Activated CD4-positive, alpha-beta T cell treated with anti-CD3 and anti-CD28 coated beads, Interleukin-2, amount 50 U/mL, for 16 hours (primary cell): ENCODE measurements at places on chromosomes 5 and 9.

GRCh38 chr9:137051145-137051724 lies 2.6 kb downstream of the ENTPD2 start:
- no peak for DNase-seq

- no peak for DNase-seq
Measured at GRCh38 chr9:90861826-90862740, 60.5 kb downstream of the SYK start.

DNA sequence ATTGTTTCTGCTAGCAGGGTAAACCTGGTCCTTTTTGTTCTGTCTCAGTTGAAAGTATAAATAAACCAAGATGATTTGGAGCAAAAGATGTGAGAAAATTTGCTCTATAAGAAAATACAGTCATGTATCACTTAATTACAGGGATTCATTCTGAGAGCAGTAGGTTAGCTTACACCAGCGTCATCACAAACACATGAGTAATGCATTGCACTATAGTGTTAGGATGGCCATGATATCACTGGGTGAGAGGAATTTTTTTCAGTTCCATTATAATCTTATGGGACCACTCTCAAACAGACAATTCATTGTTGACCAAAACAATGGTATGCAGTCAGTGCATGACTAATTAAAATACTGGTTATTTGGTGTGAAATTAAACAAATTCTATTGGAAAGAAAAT lies 430.9 kb downstream of the CHSY3 start:
- no peak for DNase-seq

DNA sequence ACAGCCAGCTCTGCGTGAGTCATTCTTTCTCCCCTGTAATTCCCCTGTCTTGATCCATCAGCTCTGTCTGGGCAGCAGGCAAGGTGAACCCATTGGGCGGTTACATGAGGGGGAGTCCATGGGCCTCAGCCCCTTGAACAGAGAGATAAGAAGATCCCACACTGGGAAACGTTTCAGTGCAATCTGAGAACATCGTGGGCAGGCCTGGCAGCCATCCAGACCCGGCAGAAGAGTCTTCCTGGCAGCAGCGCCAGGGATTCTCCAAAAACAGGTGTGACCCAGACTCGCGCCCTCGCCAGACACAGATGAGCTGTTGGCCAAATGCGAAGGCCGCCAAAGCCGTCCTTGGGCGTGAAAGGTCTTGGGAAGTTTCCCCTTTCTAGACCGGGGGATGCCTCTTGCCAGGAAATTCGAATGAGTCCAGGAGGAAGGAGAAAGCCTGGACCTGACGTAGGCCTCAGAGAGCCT lies 6.4 kb upstream of the SLC12A7 start:
- no peak for DNase-seq

GRCh38 chr5:122022966-122023365 lies 55.1 kb downstream of the LOX start:
- DNase-seq, result no peak

- DNase-seq, result no peak
Measured at GRCh38 chr5:178201927-178202235, 2.5 kb upstream of the HNRNPAB start.

- no peak for DNase-seq
Measured at GRCh38 chr5:76978869-76979268, 26.0 kb downstream of the CRHBP start.

DNA sequence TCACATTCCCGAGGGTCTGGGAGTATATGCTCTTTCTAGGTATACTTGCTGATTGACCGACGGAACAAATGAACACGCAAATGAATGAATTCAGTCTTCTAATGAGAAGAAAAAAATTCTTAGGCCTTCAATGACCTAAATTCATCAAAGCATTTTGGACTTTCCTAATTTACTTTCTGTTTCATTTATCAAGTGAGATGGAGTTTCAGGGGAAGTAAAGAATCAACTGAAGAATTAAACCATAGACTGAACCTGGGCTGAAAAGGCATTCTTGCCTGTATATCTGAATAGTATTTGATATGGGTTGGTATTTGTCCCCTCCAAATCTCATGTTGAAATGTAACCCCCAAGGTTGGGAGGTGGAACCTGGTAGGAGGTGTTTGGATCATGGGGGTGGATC lies 64.1 kb downstream of the ZFAND5 start:
- no peak for DNase-seq

DNA sequence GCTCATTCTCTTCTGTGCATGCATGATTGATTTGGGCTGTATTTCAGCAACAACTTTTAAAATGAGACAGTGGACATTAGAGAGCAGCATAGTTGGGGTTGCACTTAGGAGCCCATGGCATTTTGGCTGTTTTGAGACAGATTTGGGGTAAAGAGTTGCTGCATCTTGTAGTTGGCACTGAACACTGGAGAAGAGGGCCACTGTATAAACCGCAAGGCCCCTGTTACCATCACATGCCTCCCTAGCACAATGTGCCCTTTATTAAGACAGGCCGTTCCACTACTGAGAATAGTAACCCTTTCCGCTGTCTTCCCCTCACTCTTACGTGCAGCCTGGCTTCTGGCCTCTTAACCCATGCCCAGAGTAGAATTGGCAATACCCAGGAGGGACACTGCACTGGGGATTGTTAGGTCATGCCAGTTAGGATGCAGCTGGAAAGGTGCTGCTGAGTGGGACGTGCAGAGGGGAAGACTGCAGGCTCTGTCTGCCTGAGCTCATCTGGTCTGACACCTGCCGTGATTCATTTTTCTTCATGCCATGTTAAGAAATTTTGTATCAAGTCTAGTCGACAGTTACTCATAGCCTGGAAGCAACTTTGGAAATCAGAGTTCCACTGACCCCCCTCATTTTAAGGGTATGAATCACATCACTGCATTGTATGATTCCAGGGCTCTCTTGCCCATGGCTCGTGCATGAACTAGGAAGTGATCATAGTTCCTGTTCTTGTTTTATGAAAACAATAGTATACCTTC lies 146.9 kb upstream of the DMRT1 start:
- DNase-seq, result no peak

GRCh38 chr5:124628721-124629596 lies 117.5 kb downstream of the ZNF608 start:
- DNase-seq, result no peak

DNA sequence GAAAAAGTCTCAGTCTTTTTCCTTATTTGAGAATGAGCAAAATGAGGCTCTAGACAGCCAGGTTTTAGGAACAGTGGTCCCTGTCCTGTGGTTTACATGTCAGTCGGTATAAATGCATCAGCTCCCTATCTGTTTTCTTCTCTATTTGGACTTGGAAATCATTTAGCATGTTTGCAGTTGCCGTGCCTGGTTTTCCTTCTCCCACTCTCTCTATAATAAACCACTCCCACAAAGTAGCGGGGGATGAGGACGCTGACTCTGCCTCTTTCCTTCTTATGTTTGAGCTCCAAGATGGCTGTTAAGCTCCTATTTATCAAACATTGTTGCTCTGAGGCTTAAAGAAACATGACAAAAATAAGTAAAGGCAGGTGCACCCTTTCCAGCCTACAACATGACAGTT lies 57.2 kb upstream of the CTSL start:
- DNase-seq, result no peak

GRCh38 chr5:120388016-120388781 lies 75.9 kb upstream of the PRR16 start:
- peak; percentile 46 for DNase-seq

GRCh38 chr9:28999057-28999456 lies 1425.8 kb upstream of the C9orf72 start:
- no peak for DNase-seq
